ENCODE measurements at places on chromosomes 6 and 20. TPM values are rescaled to one million over a fixed set of nuclear protein-coding genes. Genes with fewer than 3 reads are reported as not detected.
A peak's percentile ranks its signal among the peaks of the same experiment; 100 is the strongest.

- no peak for DNase-seq
Measured at GRCh38 chr20:16293590-16293989, 279.7 kb downstream of the KIF16B start.

- no peak for DNase-seq
Measured at GRCh38 chr6:85420551-85420950, 29.3 kb upstream of the NT5E start.

DNA sequence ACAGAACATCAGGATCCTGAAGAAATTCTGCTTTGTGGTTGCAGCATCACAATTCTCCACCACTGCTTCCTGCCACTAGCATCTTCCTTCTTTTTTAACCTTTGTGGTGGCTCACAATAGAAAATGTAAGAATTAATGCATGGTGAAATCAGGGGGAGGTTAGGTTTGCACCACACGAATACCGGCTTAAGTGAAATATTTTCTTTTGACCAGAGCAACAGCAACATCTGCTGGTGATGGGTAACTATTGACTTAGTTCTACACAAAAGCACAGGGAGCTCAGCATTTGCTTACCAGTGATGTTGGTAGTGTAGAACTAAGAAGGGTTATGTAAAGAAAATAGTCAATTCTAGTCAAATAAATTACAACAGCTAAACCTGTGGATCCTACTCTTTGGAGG is 280.5 kb downstream of the SYNE1 start:
- DNase-seq = peak; percentile 22

- DNase-seq = no peak
Measured at GRCh38 chr6:169837529-169838250, 86.3 kb downstream of the ERMARD start.

- DNase-seq = no peak
Measured at GRCh38 chr6:27096834-27097511, 150.5 kb upstream of the PRSS16 start.

DNA sequence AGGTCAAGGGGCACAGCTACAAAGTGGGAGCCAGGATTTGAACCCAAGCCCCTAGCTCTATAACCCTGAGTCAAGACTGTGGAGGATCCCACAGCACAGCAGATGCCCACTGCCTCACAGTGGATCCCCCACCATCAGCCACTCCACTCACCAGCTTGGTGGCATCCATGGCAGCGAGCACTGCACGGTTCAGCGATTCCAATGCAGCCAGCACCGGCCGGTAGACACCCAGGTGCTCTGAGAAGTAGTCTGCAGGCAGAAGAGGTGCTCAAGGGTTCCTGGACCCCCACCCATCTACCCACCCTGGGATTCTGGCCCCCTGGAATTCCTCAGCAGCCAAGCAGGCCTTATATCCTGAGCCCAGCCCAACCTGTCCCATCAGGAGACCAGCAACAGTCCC is 2.5 kb downstream of the ACTL10 start:
- DNase-seq = no peak

DNA sequence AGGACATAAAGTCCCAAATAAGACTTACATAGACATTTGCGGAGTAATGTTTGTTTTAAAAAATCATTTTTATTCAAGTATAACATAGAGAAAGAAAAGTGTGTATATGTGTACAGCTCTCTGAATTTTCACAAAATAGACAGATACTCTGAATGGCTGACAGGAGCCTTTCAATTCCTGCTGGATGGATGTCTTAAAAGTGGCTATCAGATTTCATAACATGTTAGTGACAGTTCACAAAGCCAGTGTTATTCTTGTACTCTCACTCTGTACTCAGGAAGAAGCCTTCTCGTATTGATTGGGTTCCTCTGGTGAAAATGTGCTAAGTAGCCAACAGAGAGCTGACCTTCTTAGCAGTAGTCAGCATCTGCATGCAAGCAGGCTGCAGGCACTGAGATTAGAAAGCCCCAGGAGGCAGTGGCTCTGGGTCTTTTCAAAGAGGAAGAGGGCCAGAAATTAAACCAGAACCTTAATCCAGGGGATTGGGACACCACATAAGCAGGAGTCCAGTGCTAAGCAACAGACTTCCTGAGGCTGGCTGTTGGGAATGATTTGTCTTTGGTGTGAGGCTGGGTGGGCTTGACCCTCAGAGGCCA is 19.7 kb downstream of the SLC17A4 start:
- no peak for DNase-seq

DNA sequence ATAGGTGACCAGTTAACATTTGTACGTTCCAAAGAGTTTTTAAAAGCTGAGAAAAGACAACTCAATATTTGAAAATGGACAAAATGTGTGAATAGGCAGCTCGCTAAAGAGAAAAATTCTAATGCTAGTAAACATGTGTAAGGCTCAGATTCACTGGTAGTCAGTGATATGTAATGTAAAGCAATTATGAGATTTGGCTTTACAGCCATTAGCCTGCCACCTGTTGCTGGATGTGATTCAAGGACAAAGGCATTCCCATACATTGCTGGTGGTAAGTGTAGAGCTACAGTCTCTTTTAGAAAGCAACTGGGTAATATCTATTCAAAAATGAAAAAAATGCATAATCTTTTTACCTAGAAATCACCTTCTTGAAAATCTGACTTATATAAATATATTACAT is 114.3 kb downstream of the COL19A1 start:
- DNase-seq = no peak

- no peak for DNase-seq
Measured at GRCh38 chr20:58140787-58141425, 87.5 kb downstream of the ANKRD60 start.

DNA sequence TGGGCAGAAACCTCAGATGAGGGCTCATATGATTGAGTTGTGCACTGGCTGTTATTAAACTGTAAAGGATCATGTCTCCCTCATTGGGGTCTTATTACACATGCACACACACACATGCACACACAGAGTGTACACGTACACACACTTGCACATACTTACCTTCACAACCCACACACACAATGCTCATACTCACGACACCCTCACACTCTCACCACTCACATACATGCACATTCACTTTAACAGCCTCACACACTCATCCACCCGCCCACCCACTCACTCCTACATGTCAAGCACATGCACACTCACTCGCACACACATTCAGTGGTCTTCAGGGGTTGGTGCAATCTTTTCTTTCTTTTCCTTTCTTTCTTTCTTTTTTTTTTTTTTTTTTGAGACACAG is 5.4 kb downstream of the CSTL1 start:
- no peak for DNase-seq

GRCh38 chr6:1144842-1145767 is 166.8 kb upstream of the FOXQ1 start:
- DNase-seq = no peak

DNA sequence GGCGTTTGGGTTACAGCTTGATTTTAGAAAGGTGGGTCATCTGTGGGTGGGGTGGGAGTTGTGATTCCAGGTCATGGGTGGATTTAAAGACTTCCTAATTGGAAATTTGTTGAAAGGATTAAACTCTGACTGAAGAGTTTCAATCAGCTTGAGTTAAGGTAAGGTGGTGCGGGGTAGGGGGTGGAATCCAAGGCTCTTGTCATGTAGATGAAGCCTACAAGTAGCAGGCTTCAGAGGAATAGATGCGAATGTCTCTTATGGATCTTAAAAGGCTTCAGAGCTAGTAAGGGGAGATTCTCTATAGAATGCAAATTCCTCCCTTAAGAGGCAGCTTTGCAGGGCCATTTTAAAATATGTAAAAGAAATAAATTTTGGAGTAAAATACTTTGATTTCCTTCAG is 645.3 kb downstream of the FRK start:
- no peak for DNase-seq

DNA sequence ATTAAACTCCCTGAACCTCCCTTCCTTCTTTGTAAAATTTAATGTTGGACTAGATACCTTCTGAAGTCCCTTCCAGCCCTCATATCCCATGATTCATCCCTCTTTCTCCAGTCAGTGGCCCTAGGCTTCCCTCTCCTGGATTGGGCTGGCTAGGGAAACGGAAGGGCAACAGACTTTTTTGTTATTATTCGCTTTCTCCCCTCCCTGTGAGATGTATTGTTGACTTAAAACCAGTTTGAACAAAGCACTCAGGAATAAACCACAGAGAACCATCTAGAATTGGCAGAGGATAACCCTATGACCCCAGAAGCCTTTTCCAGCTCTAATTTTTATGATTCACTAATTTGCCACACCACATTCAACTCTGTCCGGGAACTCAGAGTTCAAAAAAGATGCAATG is 239.7 kb upstream of the SUPT3H start:
- no peak for DNase-seq

DNA sequence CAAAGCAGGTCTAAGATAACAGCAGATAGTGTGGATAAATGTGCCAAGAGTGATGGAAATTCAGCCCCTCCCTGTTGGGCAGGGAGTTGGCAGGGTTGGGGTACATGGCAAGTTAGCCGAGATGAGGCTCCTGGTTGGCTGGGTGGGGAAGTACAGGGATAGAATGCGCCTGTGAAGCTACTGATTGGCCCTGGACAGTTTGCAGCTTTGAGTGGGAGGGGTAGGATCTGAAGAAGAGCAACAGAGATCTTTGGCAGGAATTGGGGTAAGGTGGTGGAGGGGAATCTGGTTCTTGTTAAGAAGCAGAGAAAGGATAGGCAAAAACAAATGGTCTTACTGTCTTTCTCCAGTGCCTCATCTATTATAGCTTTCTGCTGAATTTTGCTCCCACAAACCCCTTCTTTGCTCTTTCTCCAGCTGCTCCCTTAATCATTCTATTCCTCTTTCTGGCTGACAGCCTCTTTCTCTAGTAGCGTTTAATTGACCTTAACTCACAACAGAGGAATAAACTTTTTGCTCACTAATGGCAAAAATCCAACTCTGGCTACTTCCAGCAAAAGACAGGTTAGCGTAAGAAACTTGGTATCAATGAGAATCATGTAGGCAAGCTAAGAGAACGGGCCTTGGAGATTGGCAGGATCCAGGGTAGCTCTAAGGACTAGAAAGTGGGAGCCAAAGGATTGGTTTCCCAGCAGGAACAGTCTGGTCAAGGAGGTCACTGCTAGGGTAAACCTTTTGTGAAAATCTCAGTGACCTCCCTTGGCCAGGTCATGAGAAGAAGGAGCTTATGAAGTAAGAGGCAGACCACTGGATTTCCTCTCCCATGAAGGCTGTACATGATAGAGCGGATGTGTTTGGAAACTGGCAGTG is 86.3 kb upstream of the CARMIL1 start:
- DNase-seq = peak; percentile 92

GRCh38 chr6:55666606-55667225 is 87.7 kb upstream of the HMGCLL1 start:
- DNase-seq = no peak

DNA sequence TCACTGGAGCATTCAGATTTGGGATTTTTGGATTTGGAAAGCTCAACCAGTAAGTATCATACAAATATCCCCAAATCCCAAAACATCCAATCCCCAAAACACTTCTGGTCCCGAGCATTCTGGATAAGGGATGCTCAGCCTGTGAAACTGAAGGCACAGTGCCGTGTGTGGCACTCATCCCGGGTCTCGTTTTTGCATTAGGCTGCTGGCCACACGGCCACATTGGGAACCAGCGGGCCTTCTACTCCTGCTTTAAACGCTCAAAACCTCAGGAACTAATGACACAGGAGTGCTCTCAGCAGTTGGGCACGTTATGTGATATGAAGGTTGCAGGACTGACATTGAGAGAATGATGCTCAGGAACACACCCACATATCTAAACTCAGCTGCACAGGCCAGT is 35.6 kb downstream of the PSMG4 start:
- DNase-seq = no peak

- DNase-seq = no peak
Measured at GRCh38 chr20:36144336-36144735, 10.2 kb upstream of the EPB41L1 start.

DNA sequence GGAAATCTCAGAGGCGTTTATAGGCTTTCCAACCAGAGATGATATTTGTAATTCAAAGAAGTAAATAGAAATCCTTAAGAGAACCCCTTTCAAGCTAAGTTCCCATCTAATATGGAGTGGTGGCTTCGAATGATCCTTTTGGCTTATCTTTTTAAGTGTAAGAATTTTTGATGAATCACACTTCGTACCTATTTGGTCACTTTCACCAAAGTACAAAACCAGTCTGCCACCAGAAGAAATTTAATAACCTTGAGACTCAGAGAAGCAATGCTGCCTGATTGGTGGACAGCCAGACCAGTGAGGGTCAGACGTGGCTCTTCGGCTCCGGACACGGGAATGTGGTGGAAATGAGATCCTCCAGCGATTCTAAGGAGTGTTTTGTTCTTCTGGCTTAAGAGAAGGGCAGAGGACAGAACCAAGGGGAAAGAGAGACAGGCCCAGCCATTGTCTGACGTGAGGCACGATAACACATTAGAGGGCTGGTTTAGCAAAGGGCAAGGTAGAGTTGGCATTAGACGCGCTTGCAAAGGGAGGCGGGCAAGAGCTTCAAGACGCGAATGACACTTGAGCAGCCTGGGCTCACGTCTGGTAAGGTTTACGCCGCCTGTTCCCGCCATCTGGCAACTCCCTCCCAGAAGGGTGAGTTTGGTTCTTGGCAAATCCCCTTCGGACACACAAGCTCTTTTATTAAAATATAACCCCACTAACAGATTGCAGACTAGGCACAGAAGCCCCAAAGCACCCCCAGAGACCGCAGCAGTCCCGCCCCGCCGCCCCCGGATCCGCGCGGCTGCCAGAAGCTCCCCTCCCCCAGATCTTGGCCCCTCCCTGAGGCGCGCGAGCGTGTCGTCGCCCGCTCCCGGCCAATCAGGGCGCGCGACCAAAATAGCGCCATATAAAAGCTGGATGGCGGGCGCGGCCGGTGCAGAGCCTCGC is 50.0 kb upstream of the EZR start:
- no peak for DNase-seq

- DNase-seq = no peak
Measured at GRCh38 chr20:61737812-61738443, 327.8 kb downstream of the TAF4 start.

GRCh38 chr20:33674294-33675135 is at the start of gene NECAB3:
Gene NECAB3 (minus strand): TSS chr20:33674428. CDS start chr20:33674352, 76 bp downstream.
- DNase-seq = no peak

The CCDC170 gene
- 0.04 TPM for total RNA-seq

The OR12D3 gene
- not detected for total RNA-seq

The SRF gene
- 20.4 TPM for total RNA-seq

The HLA-DQA1 gene
- total RNA-seq = not detected

The C4B gene
- total RNA-seq = 1.0 TPM

The TUBB2B gene
- 2.4 TPM for total RNA-seq

The RHAG gene
- not detected for total RNA-seq

The PTK6 gene
- total RNA-seq = 0.13 TPM

The APOM gene
- 0.40 TPM for total RNA-seq

The LINC00237 gene
- total RNA-seq = not detected

The DAAM2 gene
- total RNA-seq = 0.04 TPM

The PREX1 gene
- total RNA-seq = 115 TPM

The TOX2 gene
- total RNA-seq = 2.4 TPM

Data from pulmonary artery endothelial cell (primary cell).